Activated CD8-positive, alpha-beta T cell treated with anti-CD3 and anti-CD28 coated beads, Interleukin-2, amount 10 ng/mL, durations not matched to agents 7 days and 5 days (primary cell): ENCODE measurements at places on chromosomes 13 and 19. TPM values are rescaled to one million over a fixed set of nuclear protein-coding genes. Genes with fewer than 3 reads are reported as not detected.

Gene ZNF730
- total RNA-seq: 1.3 TPM

Gene LIG1
- total RNA-seq: 198 TPM

Gene KLF1
- 0.21 TPM for total RNA-seq

Gene KLK5
- not detected for total RNA-seq

Gene ZNF85
- total RNA-seq: 24.7 TPM

Gene FFAR3
- total RNA-seq: not detected
